ENCODE measurements at places on chromosomes 2 and 18.
A peak's percentile ranks its signal among the peaks of the same experiment; 100 is the strongest.

DNA sequence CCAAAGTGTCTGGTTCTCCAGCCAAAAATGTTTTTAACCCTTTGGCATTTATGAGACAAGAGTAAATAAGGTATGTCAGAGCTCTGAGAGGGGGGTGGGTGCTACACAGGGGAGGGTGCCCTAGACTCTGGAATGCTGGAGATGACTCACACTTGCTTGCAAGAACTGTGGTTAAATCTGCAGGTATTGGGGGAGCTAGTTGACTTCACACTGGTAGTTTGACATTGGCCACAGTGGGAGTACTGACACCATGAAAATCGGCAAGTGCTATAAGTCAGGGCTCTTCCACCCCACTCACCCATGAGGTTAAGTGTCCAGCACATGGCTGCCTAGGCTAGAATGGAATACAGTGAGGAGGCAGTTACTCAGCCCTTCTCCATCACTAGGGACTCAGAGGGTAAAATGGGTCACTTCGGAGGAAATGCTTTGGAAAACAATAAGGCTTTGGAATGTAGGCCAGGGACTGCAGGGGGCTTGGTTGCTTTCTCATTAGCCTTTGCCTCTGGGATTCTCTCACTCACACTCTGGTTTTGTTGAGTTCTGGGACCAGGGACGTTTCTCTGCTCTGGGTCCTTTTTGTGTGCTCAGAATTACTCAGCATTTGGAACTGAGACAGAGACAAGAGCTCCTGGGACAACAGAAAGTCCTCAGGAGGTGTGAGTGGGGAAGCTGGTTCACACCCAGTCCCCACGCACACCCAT lies 91.6 kb downstream of the ACKR3 start:
- DNase-seq, result no peak

DNA sequence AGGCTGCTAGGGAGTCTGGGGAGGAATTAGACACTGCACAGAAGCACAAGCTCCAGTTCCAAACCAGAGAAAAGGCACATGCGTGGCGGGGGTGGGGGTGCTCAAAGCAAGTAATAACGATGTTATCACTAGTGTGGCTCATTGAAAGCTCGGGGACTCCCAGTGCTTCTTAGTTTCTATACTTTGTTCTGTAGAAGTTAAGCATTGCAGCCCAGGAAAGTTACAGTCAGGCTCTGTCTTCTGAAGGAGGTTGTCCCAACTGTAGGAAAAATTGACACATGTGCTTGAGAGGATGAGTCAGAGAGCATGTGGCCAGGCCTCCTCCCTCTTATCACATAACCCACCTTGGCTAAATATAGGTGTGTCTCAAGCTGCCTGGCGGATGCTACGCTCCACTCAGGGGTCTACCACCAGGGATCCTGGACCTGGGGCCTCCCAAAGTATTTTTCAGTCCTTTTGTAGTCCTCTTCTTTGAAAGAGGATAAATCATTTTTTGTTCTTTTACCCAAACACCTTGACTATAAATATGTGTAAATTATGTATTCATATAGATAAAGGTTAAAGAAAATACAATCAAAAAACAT lies 3.8 kb downstream of the GALNT5 start:
- peak; percentile 55 for DNase-seq

DNA sequence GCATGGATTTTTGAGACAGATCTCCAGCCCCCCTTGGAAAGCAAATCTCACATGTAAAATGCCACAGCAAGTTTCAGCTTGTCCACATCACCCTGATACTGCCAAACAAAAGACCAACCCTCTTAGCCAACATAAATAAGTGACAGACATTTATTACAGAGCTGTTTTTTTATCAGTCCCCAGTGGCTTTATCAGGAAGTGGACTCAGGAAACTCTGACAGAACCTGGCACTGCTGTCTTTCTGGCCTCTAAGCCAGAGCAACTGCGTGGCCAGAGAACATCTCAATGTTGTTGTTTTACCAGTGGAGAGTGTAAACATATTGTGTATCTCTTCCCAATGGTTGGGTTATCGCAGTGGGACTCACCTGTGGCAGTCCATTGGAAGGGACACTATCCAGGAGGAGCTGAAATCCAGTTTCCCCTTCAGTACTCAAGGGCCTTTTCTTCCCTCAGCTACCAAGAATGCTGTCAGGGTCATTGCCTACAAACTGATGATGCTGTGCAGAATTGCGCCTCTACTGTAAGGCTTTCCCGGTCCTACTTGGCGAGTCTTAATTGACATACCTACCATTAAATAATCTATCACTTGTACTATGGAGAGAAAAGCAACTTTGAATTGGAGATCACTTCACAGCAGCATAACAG lies 22.0 kb downstream of the SLC14A1 start:
- no peak for DNase-seq

- DNase-seq, result peak; percentile 54
Measured at GRCh38 chr2:218396688-218397462, 2.8 kb upstream of the CTDSP1 start.

DNA sequence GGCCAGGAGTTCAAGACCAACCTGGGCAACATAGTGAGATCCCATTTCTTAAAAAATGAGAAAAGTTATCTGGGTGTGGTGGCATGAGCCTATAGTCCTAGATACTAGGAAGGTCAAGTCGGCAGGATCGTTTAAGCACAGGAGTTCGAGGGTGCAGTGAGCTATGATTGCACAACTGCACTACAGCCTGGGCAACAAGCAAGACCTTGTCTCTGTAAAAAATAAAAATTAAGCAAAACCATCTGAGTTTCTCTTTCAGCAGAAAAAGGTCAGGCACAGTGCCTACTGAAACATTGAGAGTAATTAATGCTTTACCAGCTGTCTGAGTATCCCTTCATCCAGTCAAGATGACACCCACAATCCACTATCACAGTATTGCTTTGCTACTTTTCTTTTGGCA lies 258.3 kb downstream of the MBD5 start:
- DNase-seq, result no peak

DNA sequence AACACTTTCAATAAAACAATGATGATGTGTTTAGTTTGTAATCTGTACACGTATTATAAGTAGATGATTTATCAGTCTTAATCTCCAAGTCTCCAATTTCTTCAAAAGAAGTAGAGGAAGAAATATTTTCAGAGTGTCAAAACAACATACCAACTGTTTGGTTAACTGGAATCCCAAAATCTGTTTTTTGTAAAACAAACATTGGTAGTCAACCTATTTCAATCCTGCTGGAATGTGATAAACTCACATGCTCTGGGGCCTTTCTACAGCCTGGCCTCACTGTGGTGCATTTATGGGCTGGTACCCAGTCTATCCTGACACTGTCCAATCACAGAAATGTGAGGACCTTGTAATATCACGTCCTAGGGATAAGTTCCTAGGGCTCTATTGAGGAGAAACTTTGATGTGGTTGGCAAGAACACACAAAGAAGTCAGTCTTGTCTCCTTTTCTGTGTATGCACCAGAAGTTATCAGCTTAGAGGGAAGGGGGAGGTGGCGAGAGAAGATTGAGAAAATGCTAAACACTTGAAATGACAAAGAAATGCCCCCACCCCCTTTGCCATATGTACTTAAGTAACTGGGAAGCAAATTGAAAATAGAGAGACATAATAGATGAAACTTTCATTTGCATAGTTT lies 47.2 kb downstream of the PRKRA start:
- no peak for DNase-seq

- DNase-seq, result no peak
Measured at GRCh38 chr2:206832873-206833272, 67.5 kb downstream of the FASTKD2 start.

GRCh38 chr18:49767111-49768050 lies 46.0 kb downstream of the ACAA2 start:
- DNase-seq, result no peak

DNA sequence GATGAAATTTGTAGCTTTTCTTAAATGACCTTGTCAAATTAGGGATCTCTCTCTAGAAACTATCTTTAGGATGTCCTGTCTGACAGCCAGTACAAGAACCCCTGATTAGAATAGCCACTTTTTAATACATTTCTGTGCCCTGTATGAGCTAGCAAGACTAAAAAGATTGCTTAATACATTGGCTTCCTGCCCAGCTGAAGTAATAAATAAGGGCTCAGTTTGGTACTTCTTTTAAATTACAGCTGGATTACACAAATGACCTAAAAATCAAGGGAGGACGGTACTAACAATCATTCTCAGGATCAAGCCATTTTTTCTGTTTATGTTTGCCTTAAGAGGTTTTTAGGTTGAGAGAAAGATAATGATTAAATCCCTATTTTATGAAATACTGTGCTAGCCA lies 11.6 kb upstream of the OLA1 start:
- no peak for DNase-seq

- DNase-seq, result no peak
Measured at GRCh38 chr2:128682266-128682665, 363.6 kb upstream of the HS6ST1 start.

- DNase-seq, result no peak
Measured at GRCh38 chr2:17628349-17629261, 88.1 kb downstream of the VSNL1 start.

DNA sequence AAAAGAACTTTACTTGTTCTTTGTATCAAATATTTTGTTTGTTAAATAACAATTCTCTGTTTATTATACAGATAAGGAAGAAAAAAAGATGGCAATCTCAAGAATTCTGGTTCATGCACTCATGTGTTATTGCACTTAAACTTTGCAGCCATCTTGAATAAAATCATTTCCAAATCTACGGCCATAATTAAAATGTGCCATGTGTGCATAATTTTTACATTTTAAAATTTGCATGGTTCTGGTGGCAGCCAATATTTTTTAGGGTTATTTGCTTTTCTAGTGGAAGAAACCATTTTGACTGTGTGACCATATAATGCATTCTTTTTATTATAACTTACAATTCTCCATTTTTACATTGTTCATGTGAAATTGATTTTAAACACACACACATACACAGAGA lies 1518.1 kb upstream of the ZEB2 start:
- DNase-seq, result no peak

- no peak for DNase-seq
Measured at GRCh38 chr2:71659868-71660518, 206.6 kb downstream of the DYSF start.

DNA sequence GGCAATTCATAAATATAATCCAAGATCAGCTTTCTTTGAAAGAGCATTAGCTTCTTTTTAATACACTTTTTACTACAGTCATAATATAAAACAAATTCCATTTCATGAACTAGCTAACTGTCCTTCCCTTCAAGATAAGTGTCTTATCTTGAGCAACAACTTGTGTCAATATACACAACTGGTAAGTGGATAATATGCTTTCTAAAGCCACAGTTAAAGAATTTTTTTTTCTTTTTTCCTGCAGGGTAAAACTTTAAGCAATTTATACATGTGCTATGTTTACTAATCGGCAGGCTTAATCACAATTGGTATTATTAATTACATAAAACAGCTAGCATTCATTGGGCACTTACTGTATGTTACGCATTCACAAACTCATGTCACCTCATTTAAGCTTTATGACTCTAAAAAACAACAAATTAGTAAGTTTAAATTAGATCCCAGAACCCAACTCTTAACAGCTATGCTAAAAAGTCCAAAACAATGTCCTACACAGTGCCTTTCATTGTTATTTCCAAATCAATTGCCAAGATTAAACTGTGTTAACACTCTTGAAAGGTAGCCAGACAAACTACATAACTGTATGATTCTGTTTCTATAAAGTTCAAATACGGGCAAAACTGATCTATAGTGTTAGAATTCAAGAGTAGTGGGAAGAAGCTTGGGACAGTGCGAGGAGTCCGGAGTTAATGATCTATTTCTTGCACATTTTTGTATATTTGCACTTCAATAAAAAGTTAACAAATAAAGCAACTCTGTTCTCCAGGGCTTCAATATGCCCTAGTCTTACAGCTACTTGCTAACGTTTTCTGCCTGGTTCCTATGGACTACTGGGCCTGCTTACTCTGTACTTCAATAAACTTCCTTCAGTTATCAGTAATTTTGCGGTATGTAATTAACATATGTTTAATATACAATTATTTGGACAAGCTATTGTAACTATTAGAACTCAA lies 6.0 kb downstream of the TXNL1 start:
- DNase-seq, result no peak

DNA sequence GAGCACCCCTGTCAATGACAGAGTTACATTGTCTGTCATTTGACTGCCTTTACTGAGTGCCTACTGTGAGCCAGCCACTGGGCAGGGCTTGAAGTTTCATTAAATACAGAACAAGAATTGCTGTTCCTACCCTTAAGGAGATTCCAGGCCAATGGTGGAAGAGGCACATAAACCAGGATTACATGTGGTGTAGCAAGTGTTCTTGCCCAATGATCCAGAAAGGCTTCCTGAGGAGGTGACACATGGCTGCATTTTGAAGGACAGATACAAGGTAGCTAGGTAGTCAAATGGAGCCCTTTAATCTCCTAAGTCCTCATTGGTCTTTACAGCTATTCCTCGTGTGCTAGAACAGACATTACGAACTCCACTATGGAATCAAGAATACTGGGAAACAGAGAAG lies 312.7 kb downstream of the ETAA1 start:
- no peak for DNase-seq

- DNase-seq, result no peak
Measured at GRCh38 chr2:222693837-222694236, 22.4 kb downstream of the MOGAT1 start.

GRCh38 chr2:30753630-30754029 lies 53.6 kb downstream of the CAPN13 start:
- no peak for DNase-seq

GRCh38 chr2:210049831-210050230 lies 47.4 kb downstream of the RPE start:
- no peak for DNase-seq

GRCh38 chr2:45918463-45919159 lies 267.1 kb downstream of the PRKCE start:
- DNase-seq, result no peak

DNA sequence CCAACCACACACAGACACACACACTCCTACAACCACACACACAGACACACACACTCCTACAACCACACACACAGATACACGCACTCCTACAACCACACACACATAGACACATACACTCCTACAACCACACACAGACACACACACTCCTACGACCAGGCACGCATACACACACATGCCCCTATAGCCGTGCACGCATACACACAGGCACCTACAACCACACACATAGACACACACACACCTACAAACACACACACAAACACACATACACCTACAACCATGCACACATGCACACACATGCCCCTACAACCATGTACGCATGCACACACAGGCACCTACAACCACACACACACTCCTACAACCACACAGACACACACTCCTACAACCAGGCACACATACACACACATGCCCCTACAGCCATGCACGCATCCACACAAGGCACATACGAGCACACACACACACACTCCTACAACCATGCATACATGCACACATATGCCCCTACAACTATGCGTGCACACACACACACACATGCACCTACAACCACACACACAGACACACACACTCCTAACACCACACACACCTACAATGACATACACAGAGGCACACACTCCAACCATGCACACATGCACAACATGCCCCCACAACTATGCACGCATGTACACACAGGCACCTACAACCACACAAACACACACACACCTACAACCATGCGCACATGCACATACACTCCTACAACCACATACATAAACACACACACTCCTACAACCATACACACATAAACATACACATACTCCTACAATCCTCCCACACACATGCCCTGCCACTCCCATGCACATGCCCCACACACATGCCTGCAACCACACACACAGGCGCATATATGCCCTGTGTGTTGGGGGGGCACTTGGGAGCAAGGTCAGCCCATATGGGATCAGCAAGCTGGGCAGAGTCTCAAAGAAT lies 19.1 kb upstream of the TEX51 start:
- no peak for DNase-seq
